ENCODE measurements at places on chromosomes 12 and 14. TPM values are rescaled to one million over a fixed set of nuclear protein-coding genes. Genes with fewer than 3 reads are reported as not detected.

DNA sequence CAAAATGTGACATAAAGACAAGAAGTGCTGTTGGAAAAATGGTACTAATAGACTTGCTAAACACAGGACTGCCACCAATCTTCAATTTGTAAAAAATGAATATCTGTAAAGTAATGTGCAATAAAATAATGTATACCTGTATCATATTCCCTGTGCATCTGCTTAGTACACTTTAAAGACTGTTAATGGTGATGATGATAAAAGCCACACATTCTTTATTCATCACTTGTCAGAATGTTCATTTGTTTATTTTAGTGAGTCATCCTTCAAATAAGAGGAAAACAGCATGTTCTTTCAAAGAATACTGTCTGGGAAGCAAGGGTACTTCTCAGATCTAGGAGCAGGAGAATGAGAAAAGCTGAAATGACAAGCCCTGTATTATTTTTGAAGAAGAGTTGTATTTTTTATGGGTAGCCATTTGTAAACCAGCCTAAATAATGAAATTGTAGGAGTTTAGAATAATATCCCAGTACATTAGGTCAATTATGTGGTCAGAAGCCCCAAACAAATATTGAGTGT is 78.3 kb upstream of the PSMA6 start:
- no peak for DNase-seq

Gene NELL2
- 0.30 TPM for total RNA-seq

- DNase-seq: no peak
Measured at GRCh38 chr14:88605594-88605993, 42.8 kb downstream of the ZC3H14 start.

Gene ANO2
- total RNA-seq: 14.1 TPM

DNA sequence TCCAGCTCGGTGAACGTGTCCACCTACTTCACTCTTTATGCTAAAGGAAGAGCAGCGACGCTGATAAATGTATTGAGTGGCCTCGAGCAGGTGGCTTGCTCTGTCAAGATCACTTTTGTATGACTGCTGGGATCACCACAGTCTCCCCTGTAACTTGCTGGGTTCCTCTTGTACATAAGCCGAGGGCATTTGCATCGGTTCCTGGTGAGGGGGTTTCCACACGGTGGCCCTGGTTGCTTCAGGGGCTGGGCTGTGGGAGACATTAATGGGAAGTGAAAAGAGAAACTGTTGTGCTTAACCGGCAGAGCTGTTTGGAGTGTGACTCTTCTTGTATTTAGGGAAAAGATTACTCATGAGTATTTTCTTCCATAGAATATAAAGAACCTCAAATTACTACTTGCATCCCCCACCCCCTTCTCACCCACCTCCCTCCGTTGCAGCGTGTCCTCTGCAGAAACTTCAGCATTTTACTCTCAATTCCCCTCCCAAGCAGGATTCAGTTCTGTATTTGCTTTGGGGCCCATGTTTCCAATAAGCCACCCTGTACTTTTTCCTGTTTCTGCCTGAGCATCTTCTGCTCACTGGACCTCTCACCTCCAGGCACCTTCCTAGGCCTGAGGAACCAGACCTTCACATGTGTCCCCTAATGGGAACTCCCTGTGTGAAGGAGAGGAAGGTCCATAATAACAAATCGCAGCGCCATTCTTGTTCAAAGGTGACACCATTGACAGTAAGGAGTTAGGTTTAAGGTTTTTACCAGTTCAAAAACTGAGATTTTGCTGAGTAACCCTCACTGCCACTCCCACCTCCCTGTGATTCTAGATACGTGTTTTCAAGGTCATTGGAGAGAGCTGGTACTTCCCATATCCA is 187.0 kb downstream of the ETV6 start:
- no peak for DNase-seq

Gene PCED1B
- total RNA-seq: 2.2 TPM

DNA sequence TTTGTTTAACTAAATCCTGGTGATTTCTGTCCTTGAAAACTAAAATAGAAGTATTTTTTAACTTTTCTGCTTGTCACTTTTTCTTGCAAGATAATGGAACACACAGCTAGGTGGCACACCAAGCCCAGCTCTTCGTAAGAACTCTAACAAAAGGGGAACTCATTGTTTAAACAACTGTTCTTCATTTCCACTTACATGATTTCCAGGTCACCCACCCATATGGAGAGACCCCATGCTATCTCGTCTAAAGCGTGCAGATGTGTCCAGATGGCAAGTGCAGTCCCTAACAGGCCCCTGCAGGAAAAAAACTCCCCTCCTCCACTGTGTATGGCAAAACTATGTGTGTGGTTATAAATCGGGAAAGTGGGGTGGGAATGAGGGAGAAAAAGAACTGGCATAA is 43.3 kb upstream of the NT5DC3 start:
- DNase-seq: no peak

DNA sequence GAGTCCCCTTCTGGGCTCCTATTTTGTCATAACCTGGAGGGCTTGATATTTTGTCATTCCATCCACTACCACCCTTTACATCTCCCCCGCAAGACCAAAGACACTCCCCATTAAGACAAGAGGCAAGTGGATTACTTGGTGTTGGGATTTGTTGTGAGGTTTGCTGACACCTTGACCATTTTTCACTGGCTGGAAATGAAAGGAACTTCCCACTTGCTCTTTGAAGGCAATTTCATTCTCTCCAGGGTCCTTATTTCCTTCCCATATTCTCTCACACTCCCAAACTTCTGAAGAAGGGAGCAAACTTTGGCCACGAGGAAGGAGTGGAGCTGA is 14.9 kb downstream of the AGAP2 start:
- DNase-seq: no peak

- DNase-seq: no peak
Measured at GRCh38 chr14:23066368-23066767, 9.0 kb upstream of the CDH24 start.

Gene SAMD15
- total RNA-seq: 1.2 TPM

DNA sequence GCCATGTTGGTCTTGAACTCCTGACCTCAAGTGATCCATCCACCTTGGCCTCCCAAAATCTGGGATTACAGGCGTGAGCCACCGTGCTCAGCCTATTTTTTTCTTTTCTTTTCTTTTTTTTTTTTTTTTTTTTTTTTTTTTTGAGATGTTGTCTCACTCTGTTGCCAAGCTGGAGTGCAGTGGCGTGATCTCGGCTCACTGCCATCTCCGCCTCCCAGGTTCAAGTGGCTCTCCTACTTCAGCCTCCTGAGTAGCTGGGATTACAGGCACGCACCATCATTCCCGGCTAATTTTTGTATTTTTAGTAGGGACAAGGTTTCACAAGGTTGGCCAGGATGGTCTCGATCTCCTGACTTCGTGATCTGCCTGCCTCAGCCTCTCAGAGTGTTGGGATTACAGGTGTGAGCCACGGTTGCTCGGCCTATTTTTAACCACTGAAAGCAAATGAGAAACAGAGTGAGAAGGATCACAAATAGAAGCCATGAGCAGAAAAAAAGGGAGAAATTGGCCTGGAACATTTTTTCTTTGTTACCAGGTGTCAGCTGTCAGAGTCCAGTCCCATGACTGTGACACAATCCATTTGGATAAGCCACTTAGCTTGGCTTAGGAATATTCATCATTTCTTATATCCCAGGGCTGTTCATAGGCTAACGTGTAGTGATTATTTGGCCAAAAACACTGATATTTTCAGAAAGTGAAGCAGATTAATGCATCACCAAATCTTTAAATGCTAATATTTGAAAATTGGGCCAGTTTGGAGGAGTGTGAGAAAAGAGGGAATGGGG is 7.9 kb upstream of the NFKBIA start:
- DNase-seq: no peak

DNA sequence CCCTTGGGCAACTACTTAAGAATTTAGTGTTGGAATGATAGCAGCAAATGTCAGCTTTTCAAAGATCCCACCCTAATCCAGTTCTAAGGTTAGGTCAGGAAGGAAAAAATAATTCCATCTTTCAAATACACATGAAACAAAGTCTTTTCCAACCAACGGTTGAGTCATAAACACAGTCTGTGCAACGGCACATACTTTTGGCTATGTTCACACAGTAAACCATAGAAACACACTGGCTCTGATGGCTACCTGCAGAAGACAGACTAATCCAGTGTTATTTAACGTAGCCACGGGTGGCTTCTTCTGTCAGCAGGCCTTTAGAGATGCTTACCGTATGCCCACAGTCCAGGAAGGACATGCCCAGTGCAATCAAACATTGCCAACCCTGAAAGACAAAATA is 35.7 kb downstream of the HIGD1C start:
- no peak for DNase-seq

Gene COCH
- total RNA-seq: 1.0 TPM

Gene PPP4R4
- not detected for total RNA-seq

DNA sequence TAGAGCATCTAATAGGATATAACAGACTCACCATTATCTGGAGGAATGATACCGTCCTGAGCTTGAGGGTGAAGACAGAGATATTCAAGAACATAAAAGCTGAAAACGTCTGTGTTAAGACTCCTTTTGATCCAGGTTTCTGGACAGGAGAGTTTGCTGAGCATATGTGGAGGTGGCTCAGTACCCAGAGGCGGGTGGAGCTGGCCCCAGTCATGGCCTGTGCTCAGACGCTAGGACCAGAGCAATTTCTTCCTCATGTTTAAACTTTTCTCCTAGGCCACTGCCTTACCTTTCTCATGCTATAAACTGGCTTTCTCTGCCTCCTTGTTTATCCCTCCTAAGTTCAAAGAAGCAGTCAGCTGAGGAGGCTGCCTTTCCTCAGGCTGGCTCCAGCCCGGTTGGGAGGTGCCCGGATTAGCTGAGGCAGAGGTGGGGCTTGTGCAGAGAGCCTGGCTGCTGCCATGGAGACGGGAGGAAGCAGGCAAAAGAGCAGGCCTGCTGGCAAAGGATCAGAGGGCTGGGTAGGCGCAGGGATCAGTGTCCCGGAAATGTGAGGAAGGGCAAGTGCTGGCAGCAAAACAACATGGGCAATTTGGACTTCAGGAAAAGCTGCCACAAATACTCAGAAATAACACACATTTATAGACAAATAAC is 13.7 kb downstream of the COA8 start:
- peak; percentile 91 for DNase-seq

DNA sequence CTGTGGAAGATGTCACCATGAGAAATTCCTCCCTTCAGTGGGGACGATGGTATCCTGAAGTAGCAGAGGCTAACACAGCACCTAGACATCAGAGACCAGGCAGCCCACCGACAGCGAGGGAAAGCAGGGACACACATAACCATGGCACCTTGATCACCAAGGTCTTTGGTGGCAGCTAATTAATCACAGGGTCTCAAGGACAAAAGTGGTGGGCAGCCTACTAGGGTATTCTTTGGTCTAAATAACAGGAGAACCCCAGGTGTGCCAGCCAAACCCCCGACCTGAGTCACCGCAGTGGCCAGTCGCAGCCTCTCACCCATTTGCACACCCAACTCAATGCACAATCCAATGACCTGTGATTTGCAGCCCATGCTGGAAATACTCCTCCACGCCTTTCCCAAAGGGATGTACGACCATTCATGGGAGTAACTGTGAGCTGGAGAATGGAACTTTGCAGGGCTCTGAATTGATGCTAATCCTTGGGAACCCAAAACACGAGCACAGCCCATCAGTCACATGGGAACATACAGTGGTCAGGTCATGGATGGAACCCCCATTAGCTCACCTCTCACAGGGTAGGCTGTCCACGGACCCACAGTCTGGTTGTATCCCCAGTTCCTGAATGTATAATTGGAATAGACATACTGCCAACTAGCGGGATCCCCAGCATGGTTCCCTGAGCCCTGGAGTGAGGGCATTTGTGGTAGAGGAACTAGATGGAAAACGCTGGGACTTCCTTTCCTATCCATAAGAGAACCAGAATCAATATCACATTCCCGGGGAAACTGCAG is 58.7 kb upstream of the C14orf180 start:
- no peak for DNase-seq

GRCh38 chr12:1839464-1839863 is 19.1 kb downstream of the LRTM2 start:
- DNase-seq: no peak

- DNase-seq: no peak
Measured at GRCh38 chr14:22546722-22547071, 42.3 kb downstream of the DAD1 start.

DNA sequence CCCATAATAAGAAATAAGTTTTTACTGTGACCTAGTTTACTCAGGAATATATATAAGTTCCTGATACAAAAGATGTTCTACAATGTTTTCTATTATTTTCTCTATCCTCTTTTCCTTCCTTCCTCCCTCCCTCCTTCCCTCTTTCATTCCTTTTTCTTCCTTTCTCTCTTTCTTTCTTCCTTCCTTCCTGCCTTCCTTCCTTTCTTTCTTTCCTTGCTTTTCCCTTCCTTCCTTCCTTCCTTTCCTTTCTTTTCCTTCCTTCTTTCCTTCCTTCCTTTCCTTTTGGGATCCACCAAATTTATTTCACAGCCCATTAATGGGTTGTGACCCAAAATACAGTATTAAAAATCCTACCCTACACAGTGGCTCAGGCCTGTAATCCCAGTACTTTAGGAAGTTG is 3.9 kb upstream of the VDR start:
- DNase-seq: no peak

DNA sequence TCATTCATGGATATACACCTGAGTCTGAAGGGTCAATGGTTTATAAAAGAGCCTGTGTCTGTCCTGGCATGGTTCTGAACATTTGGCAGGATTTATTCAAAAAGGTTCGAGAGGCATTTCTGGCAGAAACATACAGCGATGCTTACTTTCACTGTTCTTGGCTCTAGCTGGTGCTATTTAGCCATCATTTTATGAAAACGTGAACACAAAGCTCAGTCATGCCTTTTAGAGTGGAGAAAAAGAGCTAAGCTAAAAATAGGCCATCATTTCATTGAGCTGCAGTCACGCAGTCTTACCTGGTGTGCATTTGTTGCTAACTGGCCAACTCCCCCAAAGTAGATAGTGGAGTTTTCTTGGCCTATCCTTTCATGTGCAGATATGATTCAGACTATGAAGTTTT is 1209.5 kb downstream of the SLC16A7 start:
- DNase-seq: no peak

DNA sequence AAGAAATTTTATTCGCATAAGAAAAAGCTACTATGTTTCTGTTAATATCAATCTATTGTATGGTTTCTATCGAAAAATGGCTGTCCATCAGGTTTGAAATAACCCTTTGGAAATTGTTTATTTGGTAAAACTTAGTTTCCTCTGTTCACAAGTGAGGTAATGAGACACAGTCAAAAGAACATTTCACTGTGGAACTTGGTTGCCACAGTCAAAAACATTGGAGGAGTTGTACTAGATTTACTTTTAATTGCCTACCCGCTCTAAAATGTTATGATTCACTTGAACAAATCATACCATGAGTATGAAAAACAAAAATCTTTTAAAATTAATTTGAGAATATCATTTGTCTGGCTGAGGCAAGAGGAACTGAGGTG is 46.5 kb downstream of the ITPR2 start:
- no peak for DNase-seq

- no peak for DNase-seq
Measured at GRCh38 chr12:59980476-59980875, 384.6 kb downstream of the SLC16A7 start.

Gene SLCO1C1
- 1.6 TPM for total RNA-seq

- no peak for DNase-seq
Measured at GRCh38 chr12:116194935-116195431, 82.5 kb downstream of the MED13L start.

- DNase-seq: no peak
Measured at GRCh38 chr14:38762845-38763244, 340.2 kb downstream of the SEC23A start.

GRCh38 chr14:75653563-75653962 is 7.1 kb downstream of the ERG28 start:
- no peak for DNase-seq

Gene MYF5
- not detected for total RNA-seq

GRCh38 chr12:30000401-30000800 is 216.7 kb upstream of the TMTC1 start:
- DNase-seq: no peak

GRCh38 chr14:105187935-105188524 is 6.9 kb upstream of the NUDT14 start:
- no peak for DNase-seq

- DNase-seq: no peak
Measured at GRCh38 chr14:101961746-101962502, 2.4 kb upstream of the DYNC1H1 start.
